ENCODE measurements at places on chromosomes 6 and 20. TPM values are rescaled to one million over a fixed set of nuclear protein-coding genes. Genes with fewer than 3 reads are reported as not detected.

Gene RIMS4
- not detected for total RNA-seq

- no peak for DNase-seq
These were observed 79.0 kb upstream of the RGS17 start for GRCh38 chr6:153210083-153210482.

Gene TRDN
- total RNA-seq = not detected

Gene PTK6
- total RNA-seq = 0.32 TPM

- DNase-seq = no peak
These were observed 14.2 kb downstream of the KCNK5 start for GRCh38 chr6:39214846-39215639.

Gene RALY
- total RNA-seq = 149 TPM

DNA sequence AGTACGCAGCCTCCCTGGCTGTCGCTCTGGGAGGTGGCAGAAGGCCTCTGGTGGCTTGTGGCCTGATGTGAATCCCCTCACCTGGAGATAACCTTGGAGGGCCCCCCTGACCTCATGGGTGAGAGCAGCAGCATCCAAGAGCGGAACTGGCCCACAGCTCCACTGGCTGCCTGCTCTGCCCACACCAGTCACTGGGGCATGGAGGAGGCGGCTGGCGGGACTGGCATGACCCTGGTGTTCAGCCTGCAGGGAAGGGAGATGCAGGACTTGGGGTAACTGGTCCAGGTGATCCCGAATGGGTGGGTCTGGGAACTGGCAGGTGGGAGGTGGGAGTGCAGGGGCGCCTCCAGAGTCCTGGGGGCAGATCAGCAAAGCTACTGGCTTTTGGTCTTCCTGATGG is 10.6 kb upstream of the DSN1 start:
- no peak for DNase-seq

DNA sequence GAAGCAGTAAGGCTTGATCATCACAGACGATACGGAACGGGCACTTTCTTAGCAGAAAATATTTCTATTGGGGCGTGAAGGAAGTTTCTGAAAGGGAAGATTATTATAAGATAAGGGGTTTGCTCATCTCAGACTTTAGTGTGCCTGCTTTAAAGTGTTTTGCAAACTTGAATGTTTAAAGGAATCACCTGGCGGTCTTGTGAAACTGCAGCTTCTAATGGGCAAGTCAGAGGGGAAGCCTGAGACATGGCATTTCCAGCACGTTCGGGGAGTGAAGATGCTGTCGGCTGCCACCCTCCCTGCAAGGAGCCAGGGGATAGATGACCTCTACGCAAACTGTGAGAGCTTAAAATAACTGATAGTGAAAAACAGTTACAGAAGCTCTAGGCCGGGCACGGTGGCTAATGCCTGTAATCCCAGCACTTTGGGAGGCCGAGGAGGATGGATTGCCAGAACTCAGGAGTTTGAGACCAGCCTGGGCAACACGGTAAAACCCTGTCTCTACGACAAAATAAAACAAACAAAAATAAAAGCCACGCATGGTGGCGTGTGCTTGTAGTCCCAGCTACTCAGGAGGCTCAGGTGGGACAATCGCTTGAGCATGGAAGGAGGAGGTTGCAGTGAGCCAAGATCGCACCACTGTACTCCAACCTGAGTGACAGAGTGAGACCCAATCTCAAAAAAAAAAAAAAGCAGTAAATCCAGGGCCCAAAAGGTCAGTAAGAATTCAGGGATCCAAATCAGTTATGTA is 2.3 kb upstream of the KIF16B start:
- no peak for DNase-seq

Gene TSHZ2
- 23.0 TPM for total RNA-seq

- DNase-seq = no peak
These were observed 60.3 kb downstream of the VTA1 start for GRCh38 chr6:142207265-142207877.

Gene CST7
- total RNA-seq = 115 TPM
